NCI-H460 (cell line): ENCODE measurements at places on chromosomes 2 and 18.

GRCh38 chr18:7974200-7974874, 407.2 kb downstream of the PTPRM start:
- no peak for DNase-seq

DNA sequence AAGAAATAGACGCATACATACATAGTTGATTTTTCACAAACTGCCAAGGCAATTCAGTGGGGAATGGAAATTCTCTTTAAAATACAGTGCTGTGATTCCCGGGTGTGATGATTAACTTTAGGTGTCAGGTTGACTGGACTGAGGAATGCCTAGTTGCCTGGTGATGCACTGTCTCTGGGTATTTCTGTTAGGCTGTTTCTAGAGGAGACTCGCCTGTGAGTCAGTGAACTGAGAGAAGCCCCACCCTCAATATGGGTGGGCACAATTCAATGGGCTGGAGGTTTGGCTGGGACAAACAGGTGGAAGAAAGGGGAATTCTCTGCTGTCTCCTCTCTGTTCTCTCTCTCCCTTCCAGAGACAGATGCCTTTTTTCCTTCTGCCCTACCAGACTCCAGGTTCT, 187.6 kb downstream of the ARHGAP28 start:
- no peak for DNase-seq

- no peak for DNase-seq
These were observed 135.4 kb upstream of the HDAC4 start for GRCh38 chr2:239536186-239536585.

DNA sequence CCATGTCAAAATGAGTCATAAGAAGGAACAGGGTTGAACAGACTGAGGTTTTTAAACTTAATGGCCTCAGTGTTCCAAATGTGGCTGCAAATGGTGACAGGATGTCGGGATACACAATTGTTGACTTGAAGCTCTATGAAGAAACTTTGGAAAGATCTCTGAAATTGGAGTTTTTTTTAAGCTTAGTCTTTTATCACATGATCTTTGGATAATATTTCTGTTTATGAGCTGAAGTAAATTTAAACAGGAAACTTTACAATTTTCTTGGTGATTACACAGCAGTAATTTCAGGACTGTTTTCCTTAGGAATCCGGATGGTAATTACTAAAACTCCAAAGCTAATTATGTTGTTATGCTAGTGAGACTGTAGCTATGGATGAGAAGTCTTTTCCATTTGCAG, 199.1 kb upstream of the NRXN1 start:
- DNase-seq, result no peak

DNA sequence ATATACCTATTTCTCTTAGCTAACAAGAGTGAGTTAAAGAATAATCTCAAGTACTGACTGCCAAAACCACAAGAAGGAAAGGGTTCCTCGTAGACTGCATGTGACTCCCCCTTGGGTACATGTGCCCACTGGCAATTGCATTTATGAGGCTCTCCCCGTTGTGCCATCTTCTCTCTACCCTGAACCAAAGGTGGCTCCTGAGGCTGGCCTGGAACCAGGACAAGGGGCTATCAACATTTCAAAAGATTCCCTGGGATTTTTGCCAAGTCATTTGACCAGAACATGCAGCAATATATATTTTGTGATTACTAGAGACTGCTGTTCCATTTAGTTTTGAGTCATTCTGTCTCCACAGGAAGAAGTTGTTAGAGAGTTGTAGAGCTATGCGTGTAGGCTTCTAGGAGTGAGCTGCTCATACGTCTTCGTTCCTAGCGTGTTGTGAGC, 45.8 kb downstream of the LAMA3 start:
- no peak for DNase-seq

DNA sequence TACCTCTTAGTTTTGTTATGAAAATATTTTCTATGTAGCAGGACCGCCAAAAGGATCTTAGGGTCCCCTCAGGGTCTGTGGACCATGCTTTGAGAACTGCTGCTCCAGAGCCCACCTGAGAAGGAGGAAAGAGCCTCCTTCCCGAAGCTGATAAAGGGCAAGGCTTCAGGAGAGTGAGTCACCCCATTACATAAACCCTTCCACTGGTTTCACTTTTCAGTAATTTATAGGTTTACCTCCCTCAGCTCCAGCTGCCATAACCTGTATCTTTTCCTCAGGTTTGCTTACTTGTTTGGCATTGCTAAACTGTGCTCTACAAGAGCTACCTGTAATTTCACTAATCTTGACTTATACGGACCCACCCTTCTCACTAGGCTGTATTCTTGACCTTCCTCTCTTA, 6.6 kb downstream of the TTLL4 start:
- no peak for DNase-seq

DNA sequence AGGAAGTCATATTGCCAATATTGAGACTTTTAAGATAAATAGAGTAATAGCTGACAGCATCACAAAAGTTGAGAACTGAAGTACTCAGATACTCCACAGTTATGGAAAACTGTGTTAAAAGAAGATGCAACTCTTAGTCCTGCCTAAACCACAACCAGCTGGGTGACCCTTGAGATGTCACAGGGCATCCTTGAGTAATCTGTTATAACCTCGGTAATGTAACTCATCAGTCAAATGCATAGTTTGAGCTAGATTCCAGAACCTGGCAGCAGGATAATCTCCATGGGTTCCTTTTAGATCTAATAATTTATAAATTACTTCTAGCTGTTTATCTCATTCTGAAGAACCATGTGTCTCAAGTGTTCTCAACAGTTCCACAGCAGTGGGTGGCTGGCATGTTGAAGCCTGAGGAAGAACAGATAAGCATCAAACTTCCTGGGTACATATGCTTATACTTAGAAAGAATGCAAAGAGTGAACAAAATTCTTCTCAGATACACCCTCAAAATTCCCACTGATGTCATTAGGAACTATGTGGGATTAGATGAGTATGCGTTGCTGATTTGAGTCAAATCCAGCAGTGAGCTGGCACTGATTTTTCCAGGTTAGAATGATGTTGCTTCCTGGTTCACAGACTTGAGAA, 304.1 kb upstream of the ERBB4 start:
- DNase-seq, result no peak
